ENCODE measurements at places on chromosomes 7 and 10. TPM values are rescaled to one million over a fixed set of nuclear protein-coding genes. Genes with fewer than 3 reads are reported as not detected.

Gene ABCB4
- total RNA-seq = 1.3 TPM

Gene MRLN
- not detected for total RNA-seq

Gene SFTPD
- not detected for total RNA-seq

Gene PPP1R9A
- total RNA-seq = 13.8 TPM

Gene ZNF277
- total RNA-seq = 10.6 TPM

Gene TAS2R4
- 0.67 TPM for total RNA-seq

Gene OR2A12
- not detected for total RNA-seq

Gene AKR1C4
- not detected for total RNA-seq

Gene LRRC61
- total RNA-seq = 3.9 TPM

Gene XRCC2
- total RNA-seq = 0.29 TPM

Gene RTKN2
- 0.06 TPM for total RNA-seq

Gene WEE2
- not detected for total RNA-seq

Gene DLG5
- total RNA-seq = 30.6 TPM

Gene LIPM
- not detected for total RNA-seq

Gene NPS
- not detected for total RNA-seq

Gene ENO4
- total RNA-seq = 0.45 TPM

Gene LRRTM3
- total RNA-seq = not detected

Gene SEMA3D
- 1.9 TPM for total RNA-seq

Gene ZNF800
- total RNA-seq = 40.2 TPM

Gene ATOH7
- total RNA-seq = not detected

Gene RELN
- 1.8 TPM for total RNA-seq

Gene ASIC3
- 0.87 TPM for total RNA-seq

Gene GRM3
- total RNA-seq = not detected

Gene TUBB8
- total RNA-seq = not detected

Gene LBX1
- 0.10 TPM for total RNA-seq

Gene DNMBP
- 19.7 TPM for total RNA-seq

Gene PHKG1
- 2.8 TPM for total RNA-seq

Gene LRGUK
- total RNA-seq = 0.87 TPM

Gene TMEM229A
- total RNA-seq = not detected

Gene INMT
- 44.0 TPM for total RNA-seq

Gene ZNF485
- total RNA-seq = 2.1 TPM

Gene PITRM1
- 110 TPM for total RNA-seq

Gene PNLIPRP2
- 1.1 TPM for total RNA-seq

Gene MOGAT3
- not detected for total RNA-seq

Gene DEPP1
- total RNA-seq = 566 TPM

Gene PDZD7
- total RNA-seq = 0.55 TPM

Gene ACSL5
- 41.9 TPM for total RNA-seq

Gene PRKCQ
- 0.35 TPM for total RNA-seq

Gene SLC26A3
- total RNA-seq = 0.45 TPM

Gene LRRC4
- total RNA-seq = 6.5 TPM

Gene MAGI2
- total RNA-seq = 9.7 TPM

Gene CYP26C1
- total RNA-seq = 0.22 TPM

Gene CDHR3
- total RNA-seq = 35.7 TPM

Gene LEP
- 784 TPM for total RNA-seq

Gene PTPRZ1
- 0.48 TPM for total RNA-seq

Gene CYP2C19
- total RNA-seq = 0.19 TPM

Gene SRPK2
- total RNA-seq = 42.5 TPM

Gene PPP1R3C
- total RNA-seq = 3.0 TPM

Gene TMEM130
- 0.29 TPM for total RNA-seq

All from mesenteric fat pad (tissue), 1 donor.